ENCODE measurements at places on chromosomes 16 and 17.

DNA sequence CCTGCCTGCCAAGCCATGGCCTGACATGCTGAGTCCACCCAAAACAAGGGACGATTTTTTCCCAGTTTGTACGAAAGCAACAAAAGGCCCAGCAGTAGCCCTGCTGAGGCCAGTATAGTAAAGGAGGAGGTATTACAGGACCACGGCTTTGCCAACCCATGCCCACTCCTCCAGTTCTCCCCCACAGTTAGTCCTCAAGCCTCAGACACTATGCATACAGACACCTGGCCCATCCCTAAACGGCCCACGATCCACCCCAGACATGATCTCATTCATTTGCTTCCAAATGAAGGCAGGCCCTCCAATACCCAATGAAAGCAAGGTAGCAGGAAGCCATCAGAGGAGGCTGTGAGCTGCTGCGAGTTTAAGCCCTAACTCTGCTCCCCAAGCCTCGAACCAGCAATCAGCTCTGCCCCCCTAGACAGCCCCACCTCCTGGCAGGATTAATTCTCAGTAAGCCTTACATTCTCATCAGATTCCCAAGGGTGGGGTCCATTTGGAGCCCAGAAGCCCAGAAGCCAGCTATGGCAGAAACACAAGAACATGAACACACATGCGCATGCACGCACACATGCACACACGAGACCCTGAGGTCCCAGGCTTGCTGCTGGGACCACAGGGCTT lies 4.9 kb downstream of the HDAC5 start:
- DNase-seq: no peak

- no peak for DNase-seq
Observed at GRCh38 chr17:17279316-17279715, 1.7 kb downstream of the COPS3 start.

DNA sequence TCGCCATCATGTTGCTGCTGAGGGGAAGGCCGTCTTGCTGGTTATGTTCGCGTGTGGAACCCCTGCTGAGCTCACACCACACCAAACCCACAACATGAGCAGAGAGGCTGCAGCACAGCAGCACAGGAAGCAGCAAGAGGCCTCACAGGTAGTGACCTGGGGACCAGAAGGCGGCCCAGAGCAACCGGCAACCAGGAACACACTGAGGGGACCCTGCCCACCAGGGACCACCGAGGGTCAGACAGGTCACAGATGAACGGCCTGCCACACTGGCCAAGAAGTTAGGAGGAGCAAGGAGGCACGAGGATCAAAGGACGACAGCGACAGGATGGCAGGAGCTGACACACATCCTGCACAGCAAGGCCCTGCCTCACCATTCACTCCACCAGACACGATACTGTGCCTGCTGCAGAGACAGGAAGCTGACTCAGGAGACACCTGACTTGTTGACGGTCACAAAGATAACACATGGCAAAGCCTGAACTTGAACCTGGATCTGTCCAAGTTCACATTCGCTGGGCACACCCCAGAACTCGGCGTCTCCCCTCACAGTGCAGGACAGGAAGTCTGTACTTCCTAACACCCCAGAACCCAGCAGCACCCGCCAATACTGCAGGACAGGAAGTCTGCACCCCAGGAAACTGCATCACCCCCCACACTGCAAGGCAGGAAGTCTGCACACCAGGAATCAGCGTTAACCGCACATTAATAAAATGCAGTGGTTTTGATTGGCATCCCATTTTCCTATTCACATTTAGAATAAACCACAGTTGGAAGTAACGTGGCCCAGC lies 98.5 kb downstream of the ZNF778 start:
- no peak for DNase-seq

DNA sequence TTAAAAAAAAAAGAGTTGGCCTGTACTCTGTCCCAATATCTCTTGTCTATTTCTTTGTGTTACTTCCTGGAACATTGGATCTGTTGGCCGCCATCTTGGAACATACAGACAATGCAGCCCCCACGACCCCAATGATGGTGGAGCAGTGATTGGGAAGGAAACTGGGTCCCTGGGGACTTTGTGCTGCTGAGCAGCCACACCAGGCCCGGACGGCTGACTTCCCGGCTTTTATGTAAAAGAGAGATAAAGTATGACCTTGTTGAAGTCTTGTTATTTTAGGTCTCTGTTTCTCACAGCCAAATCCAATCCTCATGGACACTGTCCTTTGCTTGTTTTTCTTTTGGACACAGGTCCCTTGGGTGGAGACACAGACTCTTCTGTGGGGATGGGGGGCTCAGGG lies 204.5 kb downstream of the SALL1 start:
- no peak for DNase-seq

GRCh38 chr17:17061516-17061915 lies 19.3 kb downstream of the MPRIP start:
- no peak for DNase-seq

GRCh38 chr17:21019976-21020586 lies 22.7 kb downstream of the USP22 start:
- DNase-seq: no peak

DNA sequence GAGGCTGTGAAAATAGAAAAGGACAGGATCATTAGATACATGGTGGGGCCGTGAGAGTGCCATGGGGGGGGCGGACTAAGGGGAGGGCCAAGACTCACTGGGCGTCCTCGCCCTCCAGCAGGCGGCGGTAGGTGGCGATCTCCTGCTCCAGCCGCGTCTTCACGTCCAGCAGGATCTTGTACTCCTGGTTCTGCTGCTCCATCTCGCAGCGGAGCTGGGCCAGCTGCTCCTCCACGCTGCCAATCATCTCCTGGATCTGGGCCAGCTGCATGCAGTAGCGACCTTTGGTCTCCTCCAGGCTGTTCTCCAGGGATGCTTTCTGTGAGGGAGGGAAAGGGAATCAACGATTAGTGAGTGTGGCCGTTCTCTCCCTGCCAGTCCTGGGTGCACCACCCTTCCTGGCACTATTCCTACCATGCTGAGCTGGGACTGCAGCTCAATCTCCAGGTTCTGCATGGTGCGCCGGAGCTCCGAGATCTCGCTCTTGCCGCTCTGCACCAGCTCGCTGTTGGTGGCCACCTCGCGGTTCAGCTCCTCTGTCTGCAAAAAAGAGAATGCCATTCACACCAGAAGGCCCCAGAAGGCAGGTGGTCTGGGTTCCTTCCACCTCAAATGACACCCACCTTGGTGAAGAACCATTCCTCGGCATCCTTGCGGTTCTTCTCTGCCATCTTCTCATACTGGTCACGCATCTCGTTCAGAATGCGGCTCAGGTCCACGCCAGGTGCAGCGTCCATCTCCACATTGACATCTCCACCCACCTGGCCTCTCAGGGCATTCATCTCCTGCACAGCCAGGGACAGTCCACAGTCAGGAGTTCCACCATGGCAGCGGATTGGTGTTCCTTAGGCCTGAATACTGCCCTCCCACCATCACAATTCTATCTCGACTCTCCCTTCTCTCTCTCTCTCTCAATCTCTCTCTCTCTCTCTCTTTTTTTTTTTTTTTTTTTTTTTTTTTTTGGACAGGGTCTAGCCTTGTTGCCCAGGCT lies 3.3 kb downstream of the KRT14 start:
- no peak for DNase-seq

- DNase-seq: no peak
Observed at GRCh38 chr16:58264961-58265479, 29.8 kb downstream of the PRSS54 start.

GRCh38 chr17:1391577-1391976 lies 8.4 kb downstream of the YWHAE start:
- DNase-seq: no peak

DNA sequence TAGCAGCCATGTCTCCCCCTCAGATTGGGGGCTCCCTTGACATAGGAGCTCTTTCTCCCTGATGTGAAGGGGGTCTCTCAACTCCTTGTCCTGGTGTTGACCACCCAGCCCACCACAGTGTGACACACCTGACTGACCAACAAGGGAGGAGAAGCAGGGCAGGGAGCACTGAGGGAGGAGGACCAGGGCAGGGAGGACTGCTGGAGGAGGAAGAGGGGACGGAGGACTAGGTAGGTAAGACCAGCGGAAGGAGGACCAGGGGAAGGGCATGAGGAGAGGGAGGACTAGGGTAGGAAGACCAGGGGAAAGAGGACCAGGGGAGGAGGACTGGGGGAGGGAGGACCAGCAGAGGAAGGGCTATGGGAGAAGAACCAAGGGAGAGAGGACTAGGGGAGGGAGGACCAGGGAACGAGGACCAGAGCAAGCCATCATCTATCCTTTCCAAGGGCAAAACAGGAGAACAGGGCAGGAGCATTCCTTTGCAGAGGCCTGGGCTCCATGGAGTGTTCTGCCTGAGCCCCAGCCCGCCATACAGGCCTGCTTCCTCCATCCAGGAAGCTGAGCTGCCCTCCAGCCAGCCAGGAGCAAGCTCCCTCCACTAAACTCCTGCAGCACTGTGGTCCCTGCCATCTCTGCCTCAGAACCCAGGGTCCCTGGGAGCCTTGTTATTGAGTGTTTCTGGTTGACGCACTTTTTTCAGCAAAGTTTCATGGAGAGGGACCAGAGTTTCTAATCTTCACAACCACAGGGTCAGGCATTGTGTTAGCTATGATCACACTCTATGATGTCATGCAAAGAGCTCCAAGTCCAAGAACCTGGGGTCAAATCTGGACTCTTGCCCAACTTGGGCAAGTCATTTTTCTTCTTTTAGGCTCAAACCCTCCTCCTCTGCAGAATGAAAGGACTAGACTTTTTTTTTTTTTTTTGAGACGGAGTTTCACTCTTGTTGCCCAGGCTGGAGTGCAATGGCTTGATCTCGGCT lies 15.4 kb upstream of the KRT17 start:
- DNase-seq: no peak

GRCh38 chr17:1372618-1373017 lies 27.4 kb downstream of the YWHAE start:
- DNase-seq: no peak

GRCh38 chr16:75241412-75241811 lies 10.0 kb downstream of the BCAR1 start:
- DNase-seq: no peak

DNA sequence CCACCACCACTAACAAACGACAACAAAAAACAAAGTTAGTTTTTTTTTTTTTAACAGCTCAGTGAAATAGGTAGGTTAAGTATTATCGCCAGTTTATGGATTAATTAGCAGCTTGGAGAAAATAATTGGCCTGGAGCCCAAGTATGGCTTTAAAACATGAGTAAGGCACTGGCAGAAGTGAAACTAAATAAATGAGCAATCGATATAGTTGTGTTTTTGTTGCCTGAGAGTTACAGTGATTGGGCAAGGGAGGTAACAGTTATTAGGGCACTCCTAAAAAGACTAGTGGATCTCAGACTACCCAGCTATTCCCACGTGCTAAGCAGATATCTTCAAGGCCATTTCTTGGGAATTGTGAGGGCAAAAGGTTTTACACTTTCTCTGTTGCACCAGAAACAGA lies 2.4 kb downstream of the MLKL start:
- DNase-seq: no peak

- DNase-seq: no peak
Observed at GRCh38 chr17:3475251-3475685, 529 bp upstream of the ASPA start.

DNA sequence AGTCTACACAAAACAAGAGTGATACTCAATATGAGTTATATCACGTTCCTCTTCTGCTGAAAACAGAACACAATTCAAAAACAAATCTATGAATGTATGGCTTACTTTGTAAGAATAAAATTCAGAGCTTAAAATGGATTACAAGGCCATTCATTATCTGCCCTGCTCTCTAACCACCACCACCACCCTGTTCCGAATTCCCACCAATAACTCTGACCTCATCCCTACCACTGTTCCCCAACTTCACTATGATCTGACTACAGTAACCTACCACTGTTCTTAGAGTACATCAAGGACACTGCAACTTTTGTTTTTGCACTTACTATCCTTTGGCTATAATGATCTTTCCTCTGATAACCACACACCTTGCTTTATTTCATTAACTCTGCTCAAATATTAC lies 21.3 kb downstream of the FBXL20 start:
- no peak for DNase-seq

DNA sequence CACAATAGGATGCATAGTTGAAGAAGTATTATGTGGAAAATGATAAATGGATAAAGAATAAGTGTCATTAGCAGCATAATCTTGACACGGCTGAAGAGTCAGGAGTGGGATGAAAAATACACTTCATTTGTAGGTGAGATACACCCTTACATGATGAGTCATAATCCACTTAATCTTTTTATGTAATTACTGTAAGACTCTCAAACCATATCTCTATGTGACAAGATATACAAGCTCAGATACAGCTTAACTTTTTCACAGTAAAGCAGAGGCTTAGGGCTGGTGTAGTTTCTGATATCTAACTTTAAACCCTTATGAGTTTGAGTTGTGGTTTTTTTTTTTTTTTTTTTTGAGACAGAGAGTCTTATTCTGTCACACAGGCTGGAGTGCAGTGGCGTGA lies 101.2 kb downstream of the FTO start:
- no peak for DNase-seq

DNA sequence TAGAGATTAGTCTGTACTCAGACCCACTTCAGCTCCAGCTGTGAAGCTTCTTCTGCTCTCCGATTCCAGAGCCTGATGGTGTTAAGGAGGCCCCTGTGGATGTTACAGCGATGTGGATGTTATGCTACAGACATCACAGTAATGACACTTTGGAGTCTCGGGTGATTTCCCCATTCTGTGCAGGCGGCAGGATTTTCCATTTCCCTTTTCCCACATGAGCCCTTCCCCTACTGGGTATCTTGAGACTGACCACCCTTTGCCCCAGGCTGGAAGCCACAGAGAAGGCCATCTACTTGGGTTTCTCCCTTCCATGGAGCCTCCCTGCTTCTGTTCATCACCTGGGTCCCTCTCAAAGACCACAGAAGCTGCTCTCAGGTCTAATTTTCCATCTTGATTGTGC lies 78.3 kb downstream of the KCNJ12 start:
- no peak for DNase-seq

DNA sequence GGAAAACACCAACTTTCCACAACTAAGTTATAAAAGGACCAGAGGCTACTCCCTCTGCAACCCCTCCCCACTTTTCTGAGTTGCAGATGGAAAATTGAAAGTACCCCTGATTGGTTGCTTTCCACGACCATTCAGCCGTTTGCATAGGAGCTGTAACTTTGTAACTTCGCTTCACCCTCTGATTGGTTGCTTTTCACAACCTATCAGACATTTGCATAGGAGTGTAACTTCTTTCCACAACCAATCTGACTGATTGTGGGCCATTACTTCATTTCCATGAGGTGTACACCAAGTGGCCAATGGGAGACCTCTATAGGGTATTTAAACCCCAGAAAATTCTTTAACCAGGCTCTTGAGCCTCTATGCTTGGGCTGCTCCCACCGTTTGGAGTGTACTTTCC lies 644.1 kb downstream of the WWOX start:
- DNase-seq: no peak

DNA sequence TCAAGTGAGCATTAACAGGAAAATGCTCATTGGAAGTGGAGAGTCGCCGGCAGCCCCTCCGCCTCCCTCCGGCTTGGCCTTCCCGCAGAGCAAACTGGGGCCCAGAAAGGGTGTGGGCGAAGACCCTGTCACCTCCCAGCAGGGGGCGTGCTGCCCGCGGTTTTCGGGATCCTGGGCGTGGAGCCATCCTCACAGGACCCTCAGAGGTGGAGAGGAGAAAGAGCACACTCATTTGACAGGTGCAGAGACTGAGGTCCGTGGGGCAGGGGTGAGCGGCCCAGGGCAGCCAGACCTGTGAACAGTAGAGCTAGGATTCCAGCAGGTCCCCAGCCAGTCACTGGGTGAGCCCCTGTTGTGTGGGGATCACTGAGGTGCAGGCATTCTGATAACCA lies 1002.9 kb downstream of the KCNJ18 start:
- DNase-seq: no peak

All from esophagus squamous epithelium (tissue), 5 donors.